ENCODE measurements at places on chromosomes 4 and X. TPM values are rescaled to one million over a fixed set of nuclear protein-coding genes. Genes with fewer than 3 reads are reported as not detected.

GRCh38 chr4:176789955-176790354 lies 2.8 kb downstream of the VEGFC start:
- no peaks in the 10 kb centered on the region for H3K27me3 ChIP-seq
- no peak overlapping the region for H3K4me3 ChIP-seq
- H3K27ac ChIP-seq: no peak overlapping the region
- H3K36me3 ChIP-seq: no peaks in the 10 kb centered on the region

DNA sequence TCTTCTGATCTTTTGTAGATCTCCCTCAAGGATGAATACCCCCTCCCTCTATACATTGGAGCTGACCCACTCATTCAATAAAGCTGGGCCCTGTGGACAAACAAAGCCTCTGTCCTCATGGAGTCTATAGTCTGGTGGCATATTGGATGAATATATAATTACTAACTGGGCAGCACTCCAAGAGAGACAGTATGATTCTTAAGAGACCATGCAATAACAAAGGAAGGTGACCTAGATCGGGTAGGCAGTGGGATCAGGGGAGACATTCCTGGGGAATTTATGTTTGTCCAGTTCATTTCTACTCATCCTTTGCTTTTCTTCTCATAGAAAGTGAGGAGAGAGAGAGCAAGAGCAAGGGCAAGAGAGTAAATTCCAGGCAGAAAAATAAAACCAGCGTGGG lies 23.5 kb upstream of the CXCL13 start:
- no peaks in the 10 kb centered on the region for H3K36me3 ChIP-seq
- no peaks in the 10 kb centered on the region for H3K27me3 ChIP-seq
- H3K4me1 ChIP-seq: peaks cover 19% of the 10 kb centered on the region
- no peak overlapping the region for H3K4me3 ChIP-seq

- no peak overlapping the region for H3K27ac ChIP-seq
- H3K27me3 ChIP-seq: no peaks in the 10 kb centered on the region
- H3K4me1 ChIP-seq: no peaks in the 10 kb centered on the region
- no peak for DNase-seq
- H3K36me3 ChIP-seq: no peaks in the 10 kb centered on the region
Observed at GRCh38 chrX:80749404-80749803, 60.3 kb downstream of the BRWD3 start.

GRCh38 chr4:40262077-40262528 lies 65.3 kb downstream of the RHOH start:
- H3K27ac ChIP-seq: no peak overlapping the region
- H3K36me3 ChIP-seq: no peaks in the 10 kb centered on the region
- DNase-seq: no peak
- H3K4me1 ChIP-seq: peaks cover 6% of the 10 kb centered on the region

- no peaks in the 10 kb centered on the region for H3K27me3 ChIP-seq
- H3K27ac ChIP-seq: no peak overlapping the region
- DNase-seq: no peak
- no peaks in the 10 kb centered on the region for H3K4me1 ChIP-seq
Observed at GRCh38 chrX:139293991-139294390, 236.5 kb upstream of the F9 start.

The AMBN gene
- not detected for total RNA-seq
